AG04450 (cell line): ENCODE measurements at places on chromosomes 16 and 17.

- no peak for DNase-seq
Observed at GRCh38 chr17:81794509-81794908, 9.4 kb upstream of the GCGR start.

- no peak for DNase-seq
Observed at GRCh38 chr16:11320170-11320569, 25.1 kb upstream of the RMI2 start.

GRCh38 chr17:2551928-2552327 lies 40.2 kb upstream of the METTL16 start:
- DNase-seq, result no peak

DNA sequence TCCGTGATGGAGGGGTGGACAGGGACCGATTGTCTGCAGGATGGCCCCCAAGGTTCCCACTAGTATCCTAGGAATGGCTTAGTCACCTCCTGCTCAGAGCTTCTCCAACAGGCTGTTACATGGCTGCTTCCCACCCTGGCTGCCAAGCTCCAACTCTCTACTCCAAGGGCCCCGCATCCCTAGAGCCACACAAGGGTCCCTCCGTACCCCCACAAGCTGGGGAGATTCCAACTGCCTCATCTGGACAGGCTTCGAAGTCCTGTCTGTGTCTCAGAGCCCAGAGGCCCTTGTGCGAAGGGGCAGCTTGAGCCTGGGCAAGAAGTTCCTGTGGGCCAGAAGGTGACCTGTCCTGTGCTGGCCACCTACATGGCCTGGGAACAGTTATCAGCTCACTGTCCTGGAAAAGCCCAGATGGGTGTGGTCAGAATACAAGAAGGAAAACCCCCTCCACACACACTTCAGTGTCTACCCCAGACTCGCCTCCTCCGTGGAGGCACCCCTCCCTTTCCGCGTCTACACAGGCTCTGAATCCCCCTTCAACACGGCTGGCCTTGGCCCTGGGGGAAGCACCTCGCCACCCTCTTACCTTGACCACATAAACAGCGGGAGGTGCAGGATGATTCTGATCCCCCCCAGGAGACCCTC lies 586 bp downstream of the MEAK7 start:
- DNase-seq, result no peak

- DNase-seq, result no peak
Observed at GRCh38 chr17:15255713-15256454, 9.2 kb downstream of the PMP22 start.

DNA sequence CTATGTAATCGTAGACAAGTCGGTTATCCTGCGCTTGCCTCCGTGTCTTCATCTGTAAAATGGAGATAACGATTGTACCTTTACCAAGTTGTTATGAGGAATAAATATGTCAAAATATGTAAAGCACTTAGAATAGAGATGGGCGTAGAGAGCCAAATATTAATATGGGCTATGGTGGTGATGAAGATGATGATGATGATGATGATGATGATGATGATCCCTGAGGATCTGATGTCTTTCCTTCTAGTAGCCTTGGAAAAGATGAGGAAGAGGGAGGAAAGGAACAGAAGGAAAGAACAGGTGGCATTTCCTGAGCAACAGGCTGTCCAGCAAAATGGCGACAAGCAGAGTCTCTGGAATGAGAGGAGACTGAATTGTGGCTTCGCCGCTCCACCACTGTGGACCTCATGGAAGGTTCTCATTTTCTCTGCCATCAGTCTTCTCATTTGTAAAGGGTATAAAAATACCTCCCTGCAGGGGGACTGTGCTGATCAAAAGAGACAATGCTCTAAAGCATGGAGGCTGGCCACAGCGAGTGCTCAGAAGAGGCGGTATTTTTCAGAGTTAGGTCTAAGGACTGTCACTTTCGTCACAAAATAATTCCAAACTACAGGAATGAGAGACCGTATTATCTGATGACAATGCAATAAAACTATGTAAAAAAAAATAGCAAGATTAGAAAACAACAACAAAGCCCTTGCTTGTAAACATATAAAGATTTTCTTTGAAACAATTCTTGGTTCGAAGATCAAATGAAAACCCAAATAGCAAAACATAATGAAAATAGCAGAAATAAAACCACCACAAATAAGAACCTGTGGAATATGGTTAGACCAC lies 17.2 kb upstream of the RCVRN start:
- no peak for DNase-seq

DNA sequence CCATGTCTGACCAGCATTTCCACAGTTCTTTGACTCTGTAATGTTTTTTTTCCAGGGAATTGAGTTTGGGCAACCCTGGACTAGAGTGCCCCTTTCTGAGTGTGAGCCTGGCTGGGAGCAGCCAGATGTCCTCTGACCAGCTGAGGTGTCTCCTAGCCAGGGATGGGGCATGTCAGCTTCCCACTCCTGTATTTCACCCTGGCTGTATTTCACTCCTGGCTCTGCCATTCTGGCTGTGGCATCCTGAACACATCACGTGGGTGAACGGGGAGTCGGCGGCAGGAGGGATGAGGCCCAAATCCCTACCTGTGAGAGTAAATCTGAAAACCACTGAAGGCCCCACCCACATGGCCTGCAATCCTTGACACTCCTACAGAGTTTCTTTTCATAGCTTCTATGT lies 31.3 kb downstream of the KDM8 start:
- DNase-seq, result no peak
